Stimulated activated CD4-positive, alpha-beta T cell treated with anti-CD3 and anti-CD28 coated beads, Interleukin-1b, Interleukin-23, amount 100 ng/mL, for 48 hours (primary cell): ENCODE measurements at places on chromosomes 6 and 20.

DNA sequence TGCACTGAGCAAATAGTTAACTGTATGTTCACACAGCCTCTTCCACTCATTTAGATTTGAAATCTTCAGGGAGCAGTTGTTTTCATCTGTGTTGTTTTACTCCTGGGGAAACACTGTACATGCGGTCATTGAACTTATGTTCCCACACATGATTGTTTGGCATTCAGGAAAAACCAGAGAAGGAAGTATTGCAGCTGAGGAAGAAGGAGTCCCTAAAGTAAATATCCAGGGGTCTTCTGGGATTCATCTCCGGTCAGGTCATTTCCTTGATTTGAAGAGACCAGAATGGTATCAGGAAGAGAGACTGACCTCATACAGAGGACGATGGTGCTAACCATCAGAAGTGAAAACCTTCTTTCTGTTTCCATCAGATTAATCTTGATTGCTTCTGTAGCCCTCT, 52.5 kb downstream of the DCBLD1 start:
- no peak for DNase-seq

- DNase-seq, result peak; percentile 24
Observed at GRCh38 chr6:29938746-29939508, 3.4 kb upstream of the HLA-A start.

DNA sequence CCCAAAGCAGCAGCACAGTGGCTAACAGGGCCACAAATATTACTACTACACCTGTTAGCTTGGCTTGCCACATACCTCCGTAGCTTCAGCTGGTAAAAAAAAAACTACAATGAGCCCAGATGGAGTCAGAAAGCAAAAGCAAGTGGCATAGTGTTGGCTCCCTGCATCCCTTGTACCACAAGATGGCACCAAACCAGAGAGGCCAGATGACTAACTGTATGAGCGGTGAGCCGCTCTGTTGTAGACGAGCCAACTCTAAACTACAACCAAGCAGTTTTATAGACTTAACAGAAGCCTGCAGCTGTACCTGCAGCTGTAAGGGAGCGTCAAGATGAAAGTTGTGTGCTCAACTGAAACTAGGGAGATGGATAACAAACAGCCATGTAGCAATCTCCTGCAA, 84.5 kb upstream of the MCHR2 start:
- no peak for DNase-seq

DNA sequence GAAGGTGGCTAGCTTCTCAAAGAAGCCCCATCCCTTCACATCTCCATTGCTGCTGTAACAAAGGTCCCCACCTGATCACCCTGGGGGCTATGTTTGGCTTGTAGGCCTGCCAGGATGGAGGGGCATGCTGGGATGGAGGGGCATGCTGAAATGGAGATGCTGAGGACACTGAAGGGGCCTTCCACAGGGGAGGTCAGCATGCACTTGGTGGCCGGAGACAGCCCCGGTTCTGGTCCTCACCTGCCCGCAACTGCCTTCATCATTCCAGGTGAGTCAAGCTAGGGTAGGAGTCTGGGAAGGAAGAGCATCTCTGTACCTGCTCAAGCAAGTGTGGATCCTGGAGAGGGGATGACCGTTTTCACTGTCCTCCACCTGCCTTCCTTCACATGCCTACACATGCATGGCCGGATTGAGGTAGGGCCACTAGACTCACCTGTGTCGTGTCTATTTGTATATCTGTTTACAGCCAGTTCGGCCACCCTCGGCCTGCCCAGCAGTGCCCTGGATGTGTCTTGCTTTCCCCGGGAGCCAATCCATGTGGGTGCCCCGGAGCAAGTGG, 6.0 kb downstream of the L3MBTL1 start:
- no peak for DNase-seq

- DNase-seq, result no peak
Observed at GRCh38 chr6:161366301-161366923, 92.6 kb upstream of the AGPAT4 start.

DNA sequence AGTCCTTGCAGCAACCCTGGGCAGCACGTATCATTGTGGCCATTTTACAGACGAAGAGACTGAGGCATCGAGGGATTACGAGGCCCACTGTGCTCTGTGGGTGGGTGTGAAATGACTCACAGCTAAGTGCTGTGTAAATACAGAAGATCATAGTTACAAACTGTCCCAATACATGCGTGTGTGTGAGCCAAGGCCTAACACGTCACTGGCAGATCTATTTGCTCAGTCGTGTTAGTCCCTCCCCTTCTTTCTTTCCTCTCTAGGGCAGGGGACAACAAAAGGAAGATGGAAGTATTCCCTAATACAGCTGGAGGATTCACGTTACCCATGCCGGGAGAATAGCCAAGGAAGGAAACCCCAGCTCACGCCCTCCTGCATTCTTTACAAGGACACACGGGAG, 175.9 kb downstream of the CDC5L start:
- DNase-seq, result no peak

DNA sequence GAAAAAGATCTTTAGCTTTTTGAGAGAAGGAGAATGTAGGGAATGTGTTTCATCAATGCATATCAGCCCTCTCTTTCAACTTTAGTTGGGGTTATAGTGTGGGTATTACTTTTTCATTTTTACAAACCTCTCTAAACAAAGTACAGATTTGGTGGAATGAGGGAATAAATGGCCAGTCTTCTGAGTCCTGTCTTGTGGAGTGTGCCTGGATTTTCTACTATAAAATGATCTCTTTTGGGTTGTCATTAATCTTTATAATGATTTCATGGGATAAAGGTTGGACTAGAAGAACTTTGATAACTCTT, 209.3 kb downstream of the RNF144B start:
- DNase-seq, result no peak

GRCh38 chr6:158232316-158233213, 64.4 kb downstream of the GTF2H5 start:
- peak; percentile 40 for DNase-seq

GRCh38 chr20:54626126-54626525, 150.7 kb downstream of the DOK5 start:
- DNase-seq, result no peak

DNA sequence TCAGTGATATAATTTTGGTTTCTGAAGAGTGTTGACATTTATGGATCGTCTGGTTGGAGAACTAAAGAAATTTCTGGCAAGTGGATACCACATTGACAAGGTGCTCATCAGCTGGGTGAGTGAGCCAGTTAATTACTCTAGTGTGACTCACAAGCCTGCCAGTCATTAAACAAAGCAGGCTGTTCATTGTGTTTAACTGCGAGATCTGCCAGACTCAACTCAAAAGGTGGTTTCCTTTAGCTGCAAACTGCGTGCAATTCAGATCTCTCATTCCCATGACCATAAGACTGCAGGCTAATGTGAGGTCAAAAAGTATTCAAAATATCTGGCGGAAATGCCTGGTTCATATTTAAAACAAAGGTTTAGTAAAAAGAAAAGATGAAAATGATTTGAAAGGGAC, 32.5 kb upstream of the IYD start:
- no peak for DNase-seq

GRCh38 chr6:84050408-84050807, 16.8 kb downstream of the MRAP2 start:
- no peak for DNase-seq

- DNase-seq, result no peak
Observed at GRCh38 chr20:47535088-47535487, 33.4 kb downstream of the NCOA3 start.

DNA sequence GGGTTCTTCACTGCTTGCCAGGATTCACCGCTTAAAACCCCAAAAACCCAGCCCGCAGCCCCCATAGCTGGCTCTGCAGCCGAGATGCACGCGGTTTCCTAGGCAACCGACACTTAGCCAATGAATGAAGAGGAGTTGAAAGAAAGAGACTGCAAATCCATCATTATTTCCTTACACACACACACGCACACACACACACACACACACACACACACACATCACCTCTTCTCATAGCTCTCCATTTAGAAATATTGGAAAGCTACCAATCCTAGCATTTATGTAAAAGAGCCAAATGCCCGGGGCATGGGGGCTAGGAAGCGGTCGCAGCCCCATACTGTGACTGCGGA, 3.4 kb upstream of the TUBB2B start:
- no peak for DNase-seq

GRCh38 chr20:24450624-24451376, 18.6 kb upstream of the SYNDIG1 start:
- no peak for DNase-seq

DNA sequence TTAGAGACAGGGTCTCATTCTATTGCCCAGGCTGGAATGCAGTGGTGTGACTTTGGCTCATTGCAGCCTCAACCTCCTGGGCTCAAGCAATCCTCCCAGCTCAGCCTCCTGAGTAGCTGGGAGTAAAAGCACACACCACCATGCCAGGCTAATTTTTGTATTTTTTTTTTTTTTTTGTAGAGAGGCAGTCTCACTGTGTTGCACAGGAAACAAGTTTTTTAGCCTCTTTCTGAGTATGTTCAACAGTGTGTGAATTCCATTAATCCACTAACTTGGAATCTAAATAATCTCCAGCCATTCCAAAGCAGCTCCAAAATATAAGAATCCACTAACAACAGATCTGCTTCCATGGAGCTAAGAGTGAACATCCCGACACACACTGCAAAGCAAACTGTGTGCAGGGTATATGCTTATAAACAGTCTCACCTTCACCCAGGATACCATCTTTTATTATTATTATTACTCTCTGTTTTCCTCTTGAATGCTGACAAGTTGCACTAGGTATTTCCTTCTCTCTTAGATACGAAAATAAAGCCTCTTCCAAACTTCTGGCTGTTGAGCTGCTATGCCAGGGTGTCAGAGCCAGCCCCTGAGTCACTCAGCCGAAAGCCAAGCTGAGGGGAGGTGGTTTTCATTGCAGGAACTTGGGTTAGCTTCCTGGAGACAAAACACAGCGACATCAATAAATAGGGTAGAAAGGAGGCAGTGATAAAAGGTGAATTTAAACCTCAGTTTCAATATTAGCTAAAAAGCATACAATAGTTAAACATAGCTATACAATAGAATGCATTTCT, 264.9 kb downstream of the HIVEP2 start:
- DNase-seq, result peak; percentile 64

DNA sequence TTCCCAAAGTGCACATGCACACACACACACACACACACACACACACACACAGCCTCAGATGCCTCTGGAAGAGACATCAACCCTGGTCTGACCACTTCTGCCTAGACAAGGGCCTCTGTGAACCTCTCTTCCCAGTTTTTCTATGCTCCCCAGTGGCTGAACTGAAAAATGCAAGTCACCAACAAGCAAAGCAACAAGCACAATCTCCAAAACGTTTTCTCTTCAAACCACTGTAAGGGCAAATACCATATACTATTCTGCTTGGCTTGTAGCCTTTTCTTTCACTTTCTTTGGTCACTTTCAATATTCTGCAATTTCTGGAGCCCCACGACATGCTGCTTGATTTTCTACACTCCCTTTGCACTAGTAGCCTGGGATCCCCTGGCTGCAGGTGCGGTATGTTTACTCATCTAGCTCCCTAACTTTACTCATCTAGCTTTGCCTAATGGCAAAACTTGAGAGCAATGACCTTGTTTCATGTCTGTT, 121.4 kb upstream of the DST start:
- no peak for DNase-seq

GRCh38 chr6:138084904-138085838, 22.0 kb downstream of the PERP start:
- no peak for DNase-seq

GRCh38 chr6:41940759-41941279, 789 bp downstream of the CCND3 start:
- DNase-seq, result peak; percentile 47

GRCh38 chr6:96468681-96469224, 52.9 kb upstream of the UFL1 start:
- DNase-seq, result no peak

GRCh38 chr20:43983359-43983758, 68.7 kb downstream of the TOX2 start:
- peak; percentile 61 for DNase-seq

DNA sequence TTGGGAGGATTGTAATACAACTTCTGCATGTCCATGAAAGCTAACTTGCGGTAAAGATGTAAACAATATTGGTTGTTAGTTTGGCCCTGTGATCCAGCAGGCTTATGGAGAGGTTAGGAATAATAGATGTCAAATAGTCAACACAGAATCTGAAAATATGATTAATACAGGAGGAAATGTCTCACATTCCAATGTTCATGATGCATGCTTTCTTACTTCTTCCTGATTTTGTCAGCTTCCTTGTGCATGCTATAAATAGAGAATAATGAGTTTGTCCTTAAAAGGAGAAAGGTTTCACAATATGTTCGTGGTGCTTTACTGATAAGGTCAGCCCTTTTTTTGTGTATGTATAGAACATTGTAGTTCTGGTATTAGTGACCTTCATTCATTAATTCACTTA, 136.7 kb downstream of the MMUT start:
- DNase-seq, result no peak

DNA sequence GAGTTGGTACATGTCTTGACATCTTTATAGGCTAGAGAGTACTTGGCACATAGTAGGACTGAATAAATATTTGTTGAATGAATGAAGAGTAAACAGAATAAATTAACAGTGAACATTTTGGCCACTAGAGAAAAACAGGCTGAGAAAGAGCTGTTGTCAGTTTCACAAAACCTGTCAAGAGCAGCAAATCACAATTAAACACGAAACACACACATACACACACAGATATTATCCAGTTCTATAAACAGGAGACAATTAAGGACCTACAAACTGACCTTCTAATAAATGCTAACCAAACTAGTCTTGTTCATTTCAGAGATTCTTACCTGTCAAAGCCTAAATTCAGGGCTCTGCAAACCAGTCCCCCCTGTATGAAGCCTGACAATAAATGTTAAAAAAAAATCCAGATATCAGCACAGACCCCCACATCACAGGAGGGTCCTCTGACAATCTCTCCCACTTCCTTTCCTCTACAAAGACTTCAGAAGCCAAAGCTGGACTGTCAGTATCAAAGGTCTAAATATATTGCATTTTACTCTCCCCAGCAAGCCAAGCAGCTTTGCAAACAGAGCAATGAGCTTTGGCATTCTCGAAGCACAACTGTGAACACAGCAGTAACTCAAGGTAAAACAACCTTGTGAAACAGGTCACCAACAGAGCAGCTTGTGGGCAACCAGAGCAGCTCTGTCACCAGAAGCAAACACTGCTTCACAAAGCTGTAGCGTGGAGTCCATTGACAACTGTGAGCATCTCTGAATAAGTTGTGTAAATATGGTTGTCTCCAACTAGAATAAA, 229.9 kb downstream of the TBXT start:
- DNase-seq, result no peak

GRCh38 chr6:152697634-152698033, at the start of gene MYCT1:
Gene MYCT1, plus strand, starts transcription at chr6:152697897. Its CDS starts 6 bp downstream, at chr6:152697903.
- DNase-seq, result no peak

DNA sequence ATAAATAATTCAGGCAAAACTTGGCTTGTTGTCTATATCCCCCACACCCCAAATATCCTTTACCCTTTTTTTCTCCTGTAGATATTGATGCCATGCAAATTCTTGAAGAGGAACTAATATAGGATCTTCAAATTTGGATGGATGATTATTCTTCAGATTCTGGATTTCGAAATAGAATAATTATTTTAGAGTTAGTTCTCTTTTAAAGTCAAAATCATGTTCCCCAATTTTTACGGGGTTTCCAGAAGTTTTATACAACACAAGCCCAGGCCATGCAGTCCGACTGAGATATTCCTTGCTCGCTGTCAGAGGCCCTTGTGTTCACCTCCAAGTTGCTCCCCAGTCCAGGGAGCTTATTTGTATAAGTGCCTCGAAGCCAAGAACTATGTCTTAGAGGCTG, 4.4 kb downstream of the PPIL6 start:
- no peak for DNase-seq
